BJ (cell line): ENCODE measurements at places on chromosomes 1 and 21.

DNA sequence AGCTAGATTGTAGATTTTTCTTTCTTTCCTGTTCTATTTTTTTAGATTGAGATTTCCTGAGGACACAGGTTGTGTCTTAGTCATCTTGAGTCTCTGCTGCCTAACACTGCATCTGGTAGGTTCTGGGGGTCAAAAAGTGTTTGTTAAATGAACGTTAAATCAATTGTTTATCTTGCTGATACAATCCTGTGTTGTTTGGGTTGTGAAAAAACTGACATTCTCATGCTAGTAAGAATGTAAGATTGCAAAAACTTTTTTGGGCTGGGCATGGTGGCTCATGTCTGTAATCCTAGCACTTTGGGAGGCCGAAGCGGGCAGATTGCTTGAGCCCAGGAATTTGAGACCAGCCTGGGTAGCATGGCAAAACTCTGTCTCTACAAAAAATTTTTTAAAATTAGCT is 3.4 kb downstream of the CTSK start:
- DNase-seq, result no peak

DNA sequence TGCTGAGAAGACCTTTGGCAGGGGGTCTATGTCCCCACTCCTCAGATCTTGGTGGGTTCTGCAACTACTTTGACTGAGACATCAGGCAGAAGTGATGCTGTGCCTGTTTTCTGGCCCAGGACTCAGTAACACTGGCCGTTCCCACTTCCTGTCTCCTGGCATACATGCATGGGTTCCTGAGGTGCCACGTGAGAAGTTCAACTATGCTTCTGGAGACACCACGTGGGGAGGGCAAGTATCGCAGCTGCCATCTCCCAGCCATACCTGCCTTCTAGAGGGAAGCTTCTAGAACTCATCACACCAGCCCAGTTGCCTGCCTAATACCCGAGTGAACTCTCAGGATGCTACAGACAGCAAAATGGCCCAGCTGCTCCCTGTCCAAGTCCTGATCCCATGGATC is 65.8 kb downstream of the TRABD2B start:
- no peak for DNase-seq

- no peak for DNase-seq
These were observed 35.6 kb upstream of the ID3 start for GRCh38 chr1:23594927-23595353.

GRCh38 chr1:56578138-56578962 is 1.0 kb downstream of the PLPP3 start:
- DNase-seq, result no peak

DNA sequence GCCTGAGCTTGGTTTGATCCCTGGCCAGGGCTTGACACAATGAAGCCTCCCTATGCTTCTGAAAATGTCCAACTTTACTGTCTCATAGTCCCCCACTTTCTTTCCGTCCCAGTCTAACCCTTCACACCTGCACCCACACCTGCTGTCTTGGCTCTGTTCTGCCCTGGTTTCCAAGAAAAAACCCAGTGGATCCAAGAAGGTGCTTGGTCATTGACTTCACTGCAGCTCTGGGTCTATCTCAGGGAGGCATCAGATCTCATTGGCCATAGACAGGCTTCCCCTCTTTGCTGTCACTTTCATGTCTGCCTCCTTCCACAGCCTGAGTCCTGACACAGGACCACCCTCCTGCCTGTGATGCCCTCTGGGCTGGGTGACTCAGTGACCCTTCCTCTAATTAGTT is 37.8 kb upstream of the ETV3 start:
- DNase-seq, result no peak

- DNase-seq, result no peak
These were observed 38.4 kb downstream of the LEPR start for GRCh38 chr1:65458730-65459396.

- DNase-seq, result no peak
These were observed 35.3 kb upstream of the COL6A2 start for GRCh38 chr21:46062471-46063211.

GRCh38 chr1:228463559-228464455 is 23.4 kb upstream of the RNF187 start:
- no peak for DNase-seq

DNA sequence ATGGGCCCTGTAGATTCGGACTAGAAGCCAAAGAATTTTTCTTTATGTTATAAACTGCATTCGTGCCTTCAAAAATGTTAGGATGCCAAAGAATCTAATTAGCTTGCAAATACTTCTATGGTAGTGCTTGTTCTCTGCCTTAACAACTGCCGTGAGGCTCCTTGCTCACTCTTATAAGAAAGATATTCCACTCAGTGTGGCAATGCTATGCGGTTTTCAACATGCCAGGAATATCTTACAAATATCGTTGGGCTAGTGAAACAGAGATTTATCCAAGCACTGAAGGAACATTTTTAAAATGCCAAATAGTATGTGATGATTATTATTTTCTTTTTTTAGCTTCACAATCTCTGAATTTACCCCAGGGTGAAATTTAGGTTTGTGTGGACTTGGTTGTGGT is 198.2 kb downstream of the GREM2 start:
- DNase-seq, result no peak

DNA sequence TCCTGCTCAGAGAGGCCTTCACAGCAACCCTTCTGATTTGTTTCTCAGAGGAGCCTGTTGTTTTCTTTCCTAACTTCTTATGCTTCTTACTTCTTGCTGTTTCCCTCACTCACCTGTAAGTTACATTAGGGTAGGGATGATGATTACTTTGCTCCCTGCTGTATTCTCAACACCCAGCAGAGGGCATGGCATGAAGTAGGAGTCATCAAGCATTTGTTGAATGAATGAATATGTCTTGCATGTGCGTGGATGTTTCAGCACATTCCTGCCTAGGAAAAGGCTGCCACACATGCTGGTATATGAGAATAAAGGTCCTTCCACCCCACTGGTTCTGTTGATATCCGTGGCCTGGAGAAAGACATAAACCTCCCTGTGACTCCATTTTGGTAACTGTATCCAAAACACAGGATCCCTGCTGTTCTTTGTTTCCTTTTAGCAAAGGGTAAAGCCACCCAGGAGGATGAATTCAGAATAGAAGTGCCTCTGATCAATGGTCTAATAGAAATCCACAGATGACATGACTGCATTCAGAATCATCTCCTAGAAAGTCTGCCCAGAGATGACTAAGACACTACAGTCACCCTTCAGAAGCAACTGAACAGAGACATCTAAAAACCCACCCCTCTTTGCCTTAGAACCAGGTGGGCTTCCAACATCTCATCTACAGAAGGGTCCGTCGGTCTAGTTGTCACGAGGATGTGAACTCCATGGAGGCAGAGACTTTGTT is 168.8 kb downstream of the ZSCAN20 start:
- DNase-seq, result no peak

DNA sequence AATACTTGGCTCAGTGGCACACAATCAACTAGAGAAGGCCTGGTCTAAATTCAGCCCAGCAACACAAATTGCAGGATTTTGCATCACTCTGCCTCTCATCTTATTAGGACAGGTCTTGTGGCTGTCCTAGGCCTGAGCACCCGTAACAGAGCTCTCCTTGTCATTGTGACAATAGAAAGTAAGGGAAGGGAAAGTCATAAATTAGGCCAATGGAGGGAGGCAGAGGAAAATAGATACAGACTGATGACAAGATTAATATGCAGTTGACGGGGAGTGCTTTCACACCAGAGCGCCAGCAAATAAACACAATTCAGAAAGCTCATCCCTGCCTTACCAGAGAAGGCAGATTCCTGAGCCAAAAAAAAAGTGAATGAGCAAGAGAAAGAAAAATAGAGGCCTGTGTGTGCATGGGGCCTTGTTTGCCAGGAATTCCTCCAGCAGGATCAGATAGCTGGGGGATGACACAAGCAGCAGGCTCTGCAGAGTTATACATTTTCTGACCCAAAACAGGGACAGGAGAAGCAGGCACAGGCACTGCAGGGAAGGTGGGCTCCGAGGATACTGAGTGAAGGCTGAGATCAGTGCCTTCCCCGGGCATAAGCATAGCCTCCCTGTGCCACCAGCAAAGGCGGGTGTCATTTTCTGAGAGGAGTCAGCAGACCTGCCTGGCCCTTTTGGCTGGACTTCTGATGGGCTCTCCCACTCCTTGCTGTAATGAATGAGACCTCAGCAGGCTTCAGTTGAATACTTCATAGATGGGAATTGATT is 110.0 kb upstream of the SPAG17 start:
- no peak for DNase-seq

GRCh38 chr1:41354956-41355355 is 6.3 kb upstream of the FOXO6 start:
- DNase-seq, result no peak

DNA sequence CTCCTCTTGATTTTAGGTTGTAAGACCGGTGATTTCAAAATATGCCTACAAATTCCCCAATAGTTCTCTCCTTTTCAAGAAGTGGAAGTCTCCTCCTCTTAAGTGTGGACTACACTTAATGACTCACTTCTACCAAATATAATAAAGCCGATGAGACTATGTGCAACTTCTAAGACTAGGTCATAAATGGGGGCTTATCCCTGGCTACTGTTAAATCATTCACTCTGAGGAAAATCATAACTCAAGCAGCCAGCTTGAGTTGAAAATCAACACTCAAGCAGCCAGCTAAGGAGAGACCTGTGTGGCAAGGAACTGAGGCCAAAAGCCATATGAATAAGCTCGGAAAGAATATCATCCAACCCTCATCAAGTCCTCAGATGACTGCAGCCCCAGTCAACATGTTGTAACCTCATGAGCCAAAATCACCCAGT is 49.6 kb upstream of the PSMG1 start:
- DNase-seq, result no peak

GRCh38 chr1:246104927-246105326 is 402.2 kb downstream of the SMYD3 start:
- DNase-seq, result no peak

- DNase-seq, result peak; percentile 40
These were observed 108.7 kb downstream of the TSEN15 start for GRCh38 chr1:184160236-184160635.

DNA sequence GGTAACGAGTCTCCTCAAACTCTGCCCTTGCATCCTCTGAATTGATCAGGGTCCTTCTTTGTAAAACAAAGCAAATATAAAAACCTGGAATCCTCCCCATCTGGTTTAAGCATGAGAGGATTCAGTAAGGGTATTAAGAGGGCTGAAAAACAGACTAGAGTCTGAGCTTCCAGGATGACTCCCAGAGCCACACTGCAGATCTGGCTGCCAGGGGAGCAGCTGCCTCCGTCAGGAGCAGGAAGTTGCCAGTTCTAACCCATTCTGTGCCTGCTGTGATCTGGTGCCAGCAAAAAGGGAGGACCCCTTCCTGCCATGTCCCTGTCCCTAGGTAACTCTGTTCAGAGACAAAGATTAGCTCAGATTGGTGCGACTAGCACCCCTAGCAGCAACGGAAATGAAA is 27.5 kb downstream of the SERTAD4 start:
- no peak for DNase-seq

DNA sequence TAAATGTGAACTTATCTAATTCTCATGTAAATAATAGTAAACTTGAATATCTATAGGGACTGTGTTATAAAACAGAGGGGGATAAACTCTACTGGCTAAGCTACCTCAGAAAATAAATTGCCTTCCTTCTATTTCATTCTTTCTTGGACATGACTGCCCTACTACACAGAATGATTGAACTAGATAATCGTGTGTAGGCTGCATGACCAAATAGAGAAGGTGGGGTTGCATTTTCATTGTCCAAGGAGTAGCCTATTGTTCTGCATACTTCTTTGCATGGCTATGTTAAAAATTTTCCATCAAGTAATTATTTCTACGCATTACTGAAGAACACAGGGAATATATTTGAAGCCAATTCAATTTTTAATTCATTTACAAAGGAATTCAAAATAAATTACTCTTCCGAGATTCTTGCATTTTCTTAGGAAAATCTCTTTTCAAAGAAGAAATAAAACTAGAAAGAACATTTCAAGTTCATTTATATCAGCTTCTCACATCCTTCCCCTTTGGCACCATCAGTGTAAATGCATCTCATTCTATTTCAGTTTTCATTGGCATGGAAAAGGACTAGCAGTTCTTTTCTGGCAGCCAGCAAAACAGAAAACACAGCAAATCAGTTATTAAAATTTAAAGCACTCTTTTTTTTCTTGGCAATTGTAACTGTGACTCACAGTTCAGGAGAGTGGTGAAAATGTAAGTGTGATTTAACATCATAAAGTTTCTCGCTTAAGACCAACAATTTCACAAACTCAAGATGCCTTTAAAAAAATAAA is 714.7 kb downstream of the NCAM2 start:
- DNase-seq, result peak; percentile 26

GRCh38 chr1:14106126-14106525 is 406.1 kb downstream of the PRDM2 start:
- DNase-seq, result no peak

GRCh38 chr1:152186556-152187285 is 27.7 kb upstream of the RPTN start:
- no peak for DNase-seq

DNA sequence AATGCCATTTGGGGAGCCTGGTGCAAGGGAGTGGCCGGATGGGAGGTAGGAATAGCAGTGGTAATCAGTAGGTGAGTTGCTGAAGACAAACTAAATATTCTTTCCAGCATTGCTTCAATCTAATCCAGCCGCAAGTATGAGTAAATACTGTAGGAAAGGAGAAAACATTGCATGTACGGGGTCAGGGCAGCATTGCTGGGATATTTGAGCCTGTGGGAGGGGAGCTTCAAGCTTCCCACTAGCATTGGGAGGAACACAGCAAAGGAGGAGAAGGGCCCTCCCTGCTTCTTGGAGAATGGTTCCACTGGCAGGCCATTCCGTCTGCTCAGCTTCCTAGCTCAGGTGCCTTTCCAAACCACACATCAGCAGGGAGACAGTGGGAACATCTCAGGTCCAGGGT is 15.2 kb downstream of the CAPN2 start:
- DNase-seq, result no peak

DNA sequence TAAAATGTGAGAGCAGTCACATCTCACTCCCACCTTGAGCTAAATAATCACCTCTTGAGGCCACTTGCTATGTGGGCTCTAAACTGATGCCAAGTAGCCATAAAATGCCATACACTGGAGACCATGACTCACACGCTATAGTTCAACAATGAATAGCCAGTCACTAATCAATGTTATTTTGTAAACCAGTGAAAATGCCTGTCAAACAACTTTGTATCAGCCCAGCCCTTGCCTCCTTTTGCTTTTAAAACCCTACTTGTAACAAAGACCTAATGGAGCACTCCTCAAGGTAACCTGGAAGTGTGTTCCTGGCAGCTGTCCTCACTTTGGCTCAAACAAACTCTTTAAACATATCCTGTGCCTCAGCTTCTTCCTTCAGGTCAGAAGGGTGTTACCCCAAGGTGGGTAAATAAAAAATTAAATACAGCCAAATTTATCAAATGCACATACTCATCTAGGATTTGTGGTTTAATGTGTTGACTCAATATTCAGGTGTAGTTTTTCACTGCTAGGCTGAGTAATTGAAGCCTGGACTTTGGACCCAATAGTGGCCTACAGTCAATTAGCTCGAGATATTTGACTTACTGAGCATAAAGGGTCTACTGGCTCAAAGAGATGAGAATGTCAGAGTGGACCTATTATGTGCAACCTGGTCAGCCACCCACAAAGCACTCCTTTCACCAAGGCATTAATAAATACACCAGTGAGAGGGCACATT is 154.3 kb downstream of the COQ8A start:
- DNase-seq, result no peak

- no peak for DNase-seq
These were observed 116.8 kb downstream of the DTL start for GRCh38 chr1:212152308-212152693.
